ENCODE measurements at places on chromosomes 2 and 18.

- no peak for DNase-seq
Measured at GRCh38 chr2:187136646-187137045, 287.7 kb upstream of the ZSWIM2 start.

DNA sequence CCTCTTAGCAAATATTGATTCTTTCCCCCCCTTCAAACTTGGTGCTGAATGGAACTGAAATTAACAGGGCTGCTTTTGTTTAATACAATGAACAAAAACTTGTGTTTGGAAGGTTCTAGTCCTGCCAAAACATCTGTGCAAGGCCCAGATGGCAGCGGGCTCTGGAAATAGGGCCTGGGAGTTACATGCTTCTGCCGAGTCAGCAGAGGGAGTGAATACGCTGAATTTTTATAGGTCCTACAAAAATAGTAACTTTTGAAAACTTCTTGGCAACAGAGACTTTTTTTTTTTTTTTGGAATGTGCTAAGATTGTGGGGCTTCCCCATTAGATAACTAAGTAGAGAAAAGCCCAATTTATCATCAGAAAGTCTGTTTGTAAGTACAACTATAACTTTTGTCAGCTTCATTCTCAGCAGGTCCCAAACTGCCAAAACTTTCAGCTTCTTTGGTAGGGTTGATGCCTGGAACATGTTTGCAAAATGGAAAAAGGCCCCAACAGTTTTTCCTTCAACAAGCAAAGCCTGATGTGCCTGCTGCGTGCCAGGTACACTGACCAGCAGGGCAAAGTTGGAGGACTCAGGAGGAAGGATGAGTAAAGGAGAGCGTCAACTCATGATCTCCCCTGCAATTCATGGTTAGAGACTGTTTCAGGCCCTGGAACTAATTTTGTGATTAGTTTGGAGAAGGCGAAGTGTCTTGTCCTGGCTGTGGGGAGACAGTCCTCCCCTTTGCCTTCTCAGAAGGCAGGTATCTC, 45.1 kb upstream of the HDAC4 start:
- DNase-seq, result no peak

DNA sequence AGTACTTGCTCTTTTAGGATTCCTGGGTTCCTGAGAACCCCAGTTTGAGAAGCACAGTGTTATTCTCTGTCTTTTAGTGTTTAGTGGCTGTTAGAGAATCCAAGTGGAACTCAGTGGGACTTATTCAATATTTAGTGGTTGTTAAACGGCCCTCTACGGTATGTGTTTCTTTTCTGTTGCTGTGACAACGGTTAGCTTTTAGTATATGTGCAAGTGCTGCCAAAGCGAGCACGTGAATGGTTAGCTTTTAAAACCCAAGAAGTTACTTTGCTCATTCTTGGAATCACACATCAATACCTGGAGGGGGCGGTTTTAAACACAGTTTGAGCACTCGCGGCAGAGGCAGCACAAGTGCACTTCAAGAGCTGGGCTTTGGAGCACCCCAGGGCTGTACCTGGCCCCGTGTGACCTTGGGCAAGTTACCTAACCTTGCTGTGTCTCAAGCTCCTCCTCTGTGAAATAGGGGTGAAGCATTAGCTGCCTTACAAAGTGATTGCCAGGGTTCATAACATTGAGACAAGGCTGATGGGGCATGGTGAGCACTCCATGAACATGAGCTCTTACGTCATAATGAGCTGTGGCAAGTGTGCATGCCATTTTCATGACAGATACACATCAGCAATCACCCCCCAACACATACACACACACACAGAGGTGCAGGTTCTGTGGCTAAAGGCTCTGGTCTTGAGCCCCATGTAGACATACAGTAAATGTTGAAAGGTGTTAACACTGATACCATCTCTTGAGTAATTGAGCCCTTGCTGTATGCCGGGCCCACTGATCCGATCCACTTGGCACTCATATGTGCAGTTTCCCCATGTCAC, 234.1 kb downstream of the ALPK2 start:
- no peak for DNase-seq

DNA sequence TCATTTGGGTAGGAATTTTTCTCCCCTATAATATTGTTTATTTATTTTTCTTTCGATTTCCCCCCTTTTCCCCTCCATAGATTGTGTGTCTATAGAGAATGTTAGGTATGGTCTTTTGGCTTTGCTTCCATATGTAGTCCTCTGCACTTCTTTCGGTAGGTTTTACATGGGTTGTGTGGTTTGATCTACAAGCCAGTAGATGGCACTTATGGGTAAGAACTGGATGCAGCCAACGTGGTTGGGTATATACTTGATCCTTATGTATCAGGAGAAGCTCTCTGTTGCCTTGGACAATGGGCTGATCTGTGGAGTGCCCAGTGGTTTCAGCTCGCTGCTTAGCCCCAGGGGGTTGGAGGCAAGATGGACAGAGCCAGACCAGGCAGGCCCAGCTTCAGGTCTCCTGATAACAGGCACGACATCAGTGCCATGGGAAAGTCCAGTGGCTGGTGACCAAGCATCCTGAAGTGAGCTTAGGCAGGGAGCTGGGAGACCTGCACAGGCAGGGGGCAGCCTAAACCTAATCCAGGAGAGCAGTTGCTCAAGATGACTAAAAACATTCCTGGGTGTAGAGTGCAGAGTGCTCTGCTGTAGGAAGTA, 488.3 kb downstream of the CCDC85A start:
- no peak for DNase-seq

GRCh38 chr2:195382186-195382585, 274.8 kb upstream of the SLC39A10 start:
- no peak for DNase-seq

DNA sequence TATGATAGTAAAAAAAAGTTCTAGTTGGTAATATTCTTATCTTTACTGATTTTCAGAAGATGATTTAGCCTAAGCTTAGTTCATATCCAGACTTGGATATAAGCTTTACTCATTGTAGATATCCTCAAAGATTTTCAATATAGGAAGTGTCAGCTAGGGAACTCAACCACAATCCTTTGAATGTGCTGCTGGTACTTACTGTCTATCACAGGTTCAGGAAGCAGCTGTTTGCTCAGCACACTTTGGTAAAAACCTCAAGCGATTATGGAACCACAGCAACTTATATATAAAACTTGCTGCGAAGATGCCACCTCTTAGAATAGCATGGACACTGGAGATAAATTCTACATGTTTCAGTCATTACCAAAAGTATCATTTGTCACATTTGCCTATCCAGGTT, 60.1 kb upstream of the TNFRSF11A start:
- DNase-seq, result no peak

GRCh38 chr2:189421644-189422043, 19.6 kb upstream of the WDR75 start:
- no peak for DNase-seq

GRCh38 chr2:145845923-145846322, 1326.0 kb upstream of the ZEB2 start:
- no peak for DNase-seq

DNA sequence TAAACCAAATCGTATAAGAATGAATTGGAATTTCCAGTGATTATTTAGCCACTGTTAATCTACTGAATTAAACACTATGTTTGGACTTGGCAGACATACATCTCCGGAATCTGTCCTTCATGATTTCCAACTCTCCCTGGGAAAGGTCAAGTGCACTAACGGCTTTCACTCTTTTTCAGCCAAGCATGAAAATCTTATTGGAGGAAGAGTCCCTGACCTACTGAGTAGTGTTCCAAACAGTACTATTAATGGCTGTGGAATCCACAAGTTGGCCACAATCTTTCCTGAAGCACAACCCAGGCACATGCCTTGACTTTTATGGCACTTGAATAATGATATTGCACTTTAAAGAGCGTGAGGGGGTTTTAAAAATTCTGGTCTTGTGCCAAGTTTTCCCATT, 318.9 kb upstream of the RND3 start:
- DNase-seq, result no peak

DNA sequence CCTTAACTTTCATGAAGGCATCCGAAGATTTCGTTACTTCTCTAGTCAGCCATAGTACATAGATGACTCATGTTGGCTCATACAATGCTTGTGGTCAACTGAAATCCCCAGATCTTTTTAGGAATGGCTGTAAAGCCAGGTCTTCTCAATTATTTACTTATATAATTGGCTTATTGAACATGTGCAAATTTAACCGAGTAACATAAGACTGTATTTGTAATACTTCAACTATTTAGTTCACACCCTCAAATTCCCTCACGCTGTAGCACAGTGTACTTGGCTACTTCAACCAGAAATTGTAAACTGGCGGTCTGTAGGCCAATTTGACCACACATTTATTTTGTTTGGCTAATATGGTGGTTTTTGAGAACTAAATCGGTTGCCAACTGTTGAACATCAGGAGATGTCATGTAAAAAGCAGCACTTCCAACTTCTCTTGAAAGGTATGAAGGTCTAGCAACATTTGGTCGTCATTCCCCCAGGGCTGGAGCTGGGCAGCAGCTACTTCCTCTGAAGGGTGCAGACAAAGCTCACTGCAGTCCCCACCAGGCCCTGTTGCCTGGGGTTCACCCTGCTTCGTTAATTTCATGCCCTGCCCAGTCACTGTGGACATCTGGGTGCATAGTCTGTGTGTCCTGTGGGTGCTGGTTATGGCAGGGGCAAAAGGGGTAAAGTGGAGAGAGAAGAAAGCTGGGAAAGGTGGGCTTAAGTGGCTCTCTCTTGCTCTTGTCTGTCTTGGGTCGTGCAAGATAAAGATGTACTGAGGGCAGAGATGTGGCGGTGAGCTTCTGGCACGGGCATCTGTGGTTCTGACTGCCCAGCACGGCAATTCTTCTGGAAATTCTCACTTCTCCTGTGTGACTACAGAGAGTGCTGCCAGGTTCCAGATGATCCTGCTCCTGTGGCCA, 3.2 kb upstream of the SH3RF3 start:
- DNase-seq, result no peak

DNA sequence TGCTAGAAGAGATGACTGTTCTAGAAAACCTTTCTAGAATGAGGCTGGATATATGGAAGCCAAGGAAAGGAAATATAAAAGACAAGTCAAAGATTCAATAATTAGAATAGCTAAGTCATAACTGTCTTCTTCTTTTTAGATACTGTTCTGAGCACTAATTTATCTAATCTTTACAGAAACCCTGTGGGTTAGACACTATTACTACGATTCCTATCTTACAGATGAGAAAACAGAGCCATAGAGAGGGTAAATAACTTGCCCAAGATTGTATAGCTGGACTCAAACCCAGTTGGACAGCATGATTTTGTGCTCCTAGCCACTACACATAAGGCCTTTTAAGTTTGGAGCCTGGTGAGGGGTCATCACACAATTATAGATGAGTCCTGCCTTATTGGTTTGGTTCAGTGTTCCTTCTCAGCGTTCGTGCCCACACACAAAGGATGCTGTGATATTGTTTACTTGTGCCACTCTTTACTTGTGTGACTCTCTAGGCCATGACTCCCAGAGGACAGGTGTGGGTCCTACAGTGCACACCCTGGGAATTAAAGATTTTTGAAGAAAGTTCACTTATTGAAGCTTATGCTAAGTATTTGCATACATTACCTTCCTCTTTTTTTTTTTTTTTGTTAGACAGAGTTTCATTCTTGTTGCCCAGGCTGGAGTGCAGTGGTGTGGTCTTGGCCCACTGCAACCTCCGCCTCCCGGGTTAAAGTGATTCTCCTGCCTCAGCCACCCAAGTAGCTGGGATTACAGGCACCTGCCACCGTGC, 153.7 kb downstream of the PRKCE start:
- no peak for DNase-seq

DNA sequence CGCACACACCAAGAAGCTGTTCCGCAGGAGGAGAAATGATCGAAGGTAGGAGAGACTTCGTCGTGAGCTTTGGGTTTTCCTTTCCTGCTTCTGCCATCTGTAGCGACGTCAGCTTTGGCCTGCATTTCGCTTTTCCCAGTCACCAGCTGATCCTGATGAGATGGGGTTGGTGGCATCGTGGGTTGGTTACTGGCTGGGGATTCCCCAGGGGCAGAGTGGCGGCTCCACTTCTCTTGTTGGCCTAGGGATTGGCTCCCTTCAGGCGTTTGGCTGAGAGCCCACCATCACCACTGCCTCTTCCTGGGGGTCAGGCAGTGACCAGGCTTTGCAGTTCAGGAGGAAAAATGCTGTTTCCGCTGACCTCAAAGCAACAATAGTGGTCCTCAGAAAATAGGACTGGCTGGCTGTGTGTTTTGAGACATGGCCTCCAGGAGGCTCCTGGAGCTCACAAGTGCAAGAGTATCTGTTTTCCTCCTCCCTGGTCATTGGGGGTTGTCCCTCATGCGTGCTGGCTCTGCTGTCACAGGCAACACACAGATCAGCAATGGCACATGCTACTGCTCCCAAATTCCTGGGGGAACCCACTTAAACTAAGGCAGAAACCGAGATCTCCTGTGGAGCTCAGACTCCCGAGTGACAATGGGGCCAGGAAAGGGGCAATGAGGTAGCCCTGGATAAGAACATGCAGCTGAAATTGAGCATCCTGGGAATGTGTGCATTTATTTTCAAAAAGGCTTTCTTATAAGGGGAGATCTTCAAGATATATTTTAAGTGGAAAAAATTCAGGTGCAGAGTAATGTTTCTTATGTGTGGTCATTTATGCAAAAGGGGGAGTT, 173.0 kb downstream of the CTIF start:
- DNase-seq, result peak; percentile 19

DNA sequence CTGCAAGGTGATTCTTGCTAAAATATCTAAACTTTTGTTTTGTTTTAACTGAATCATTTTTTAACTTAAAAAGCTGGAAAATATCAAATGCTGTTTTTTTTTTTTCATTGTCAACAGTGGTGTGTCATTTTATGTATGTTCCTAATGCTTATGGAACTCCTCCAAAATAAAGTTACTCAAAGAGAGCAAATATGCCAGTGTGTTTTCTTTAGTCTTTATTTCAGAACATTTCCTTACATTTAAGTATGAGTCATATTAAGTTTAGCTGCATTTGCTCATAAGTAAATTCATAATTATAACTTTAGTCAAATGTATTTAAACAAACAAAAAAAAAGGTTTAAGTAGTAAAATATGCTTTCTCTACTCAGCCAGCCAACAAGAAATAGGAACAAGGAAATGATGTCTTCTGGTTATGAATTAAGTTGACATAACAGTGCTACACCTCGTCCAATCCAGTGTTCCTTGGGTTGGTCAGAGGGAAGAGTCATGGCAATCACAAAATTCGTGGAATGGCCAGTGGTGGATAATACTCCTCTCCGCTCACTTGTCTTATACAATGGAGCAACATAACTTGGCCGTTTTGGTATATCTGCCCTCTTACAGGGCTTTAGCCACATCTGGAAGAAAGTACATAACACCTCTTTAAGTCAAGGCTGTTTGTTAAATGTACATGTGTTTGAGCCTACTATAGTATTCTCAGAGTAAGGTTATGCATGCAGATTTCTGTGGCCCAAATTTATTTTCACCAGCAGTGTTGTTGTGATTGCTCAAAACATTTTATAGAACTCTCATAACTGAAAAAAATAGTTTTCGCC, 80.7 kb downstream of the SLC39A10 start:
- DNase-seq, result no peak

DNA sequence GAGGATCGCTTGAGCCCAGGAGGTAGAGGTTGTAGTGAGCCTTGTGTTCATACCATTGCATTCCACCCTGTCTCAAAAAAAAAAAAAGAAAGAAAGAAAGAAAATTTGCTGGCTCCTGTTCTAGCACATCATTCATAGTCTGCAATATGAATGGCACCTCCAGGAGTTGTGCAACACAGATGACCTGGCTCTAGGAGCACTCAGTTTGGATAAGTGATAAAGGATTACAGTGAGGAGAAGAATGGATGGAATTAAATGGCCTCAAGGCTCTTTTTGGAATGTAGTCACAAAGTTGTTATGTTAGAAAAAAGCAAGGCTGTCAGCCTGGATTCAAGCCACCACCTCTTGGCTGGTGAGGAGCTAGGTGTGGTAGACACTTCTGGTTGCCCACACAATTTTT, 21.5 kb upstream of the SPRED2 start:
- DNase-seq, result no peak
